ENCODE measurements at places on chromosomes 2 and 18.

DNA sequence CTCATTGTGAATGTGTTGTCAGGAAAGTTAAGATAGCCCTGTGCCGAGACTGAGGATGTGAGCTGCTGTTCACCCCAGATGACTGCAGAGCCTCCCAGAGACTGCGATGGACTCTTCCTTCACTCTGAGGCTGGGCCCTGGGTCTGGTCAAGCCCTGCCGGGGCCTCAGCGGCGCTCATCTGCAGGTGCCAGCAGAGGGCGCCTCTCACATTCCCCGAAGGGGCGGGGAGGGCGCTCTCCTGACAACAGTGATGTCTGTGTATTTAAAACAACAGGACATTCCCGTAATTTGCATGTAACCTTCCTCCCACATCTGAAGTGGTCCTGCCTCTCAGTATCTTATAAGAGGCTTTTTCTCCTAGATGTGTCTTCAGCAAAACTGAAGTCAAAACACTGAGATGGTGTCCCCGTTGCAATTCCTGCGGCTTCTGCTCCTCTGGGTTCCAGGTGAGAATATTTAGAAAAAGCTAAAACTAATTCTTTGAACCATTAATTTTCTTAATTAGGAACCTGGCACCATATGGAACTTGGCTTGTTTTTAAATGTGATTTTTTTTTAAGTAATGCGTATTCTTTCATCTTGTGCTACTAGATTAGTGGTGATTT, 1377.9 kb downstream of the RPIA start:
- no peak for DNase-seq

DNA sequence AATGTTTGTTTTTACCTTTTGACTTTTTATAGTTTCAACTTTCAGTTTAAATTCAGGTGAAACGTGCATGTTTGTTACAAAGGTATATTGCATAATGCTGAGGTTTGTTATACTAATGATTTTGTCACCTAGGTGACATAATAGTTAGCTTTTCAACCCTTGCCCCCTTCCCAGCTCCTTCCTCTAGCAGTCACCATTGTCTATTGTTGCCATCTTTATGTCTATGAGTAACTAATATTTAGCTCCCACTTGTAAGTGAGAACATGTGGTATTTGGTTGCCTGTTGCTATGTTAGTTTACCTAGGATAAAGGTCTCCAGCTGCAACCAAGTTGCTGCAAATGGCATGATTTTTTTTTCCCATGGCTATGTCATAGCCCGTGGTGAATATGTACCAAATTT, 322.3 kb upstream of the SETBP1 start:
- DNase-seq, result no peak

- no peak for DNase-seq
Measured at GRCh38 chr2:98308532-98308931, 37.7 kb upstream of the CNGA3 start.

- no peak for DNase-seq
Measured at GRCh38 chr2:159082119-159082518, 113.7 kb downstream of the TANC1 start.

- DNase-seq, result no peak
Measured at GRCh38 chr2:164693834-164694233, 72.6 kb upstream of the GRB14 start.

DNA sequence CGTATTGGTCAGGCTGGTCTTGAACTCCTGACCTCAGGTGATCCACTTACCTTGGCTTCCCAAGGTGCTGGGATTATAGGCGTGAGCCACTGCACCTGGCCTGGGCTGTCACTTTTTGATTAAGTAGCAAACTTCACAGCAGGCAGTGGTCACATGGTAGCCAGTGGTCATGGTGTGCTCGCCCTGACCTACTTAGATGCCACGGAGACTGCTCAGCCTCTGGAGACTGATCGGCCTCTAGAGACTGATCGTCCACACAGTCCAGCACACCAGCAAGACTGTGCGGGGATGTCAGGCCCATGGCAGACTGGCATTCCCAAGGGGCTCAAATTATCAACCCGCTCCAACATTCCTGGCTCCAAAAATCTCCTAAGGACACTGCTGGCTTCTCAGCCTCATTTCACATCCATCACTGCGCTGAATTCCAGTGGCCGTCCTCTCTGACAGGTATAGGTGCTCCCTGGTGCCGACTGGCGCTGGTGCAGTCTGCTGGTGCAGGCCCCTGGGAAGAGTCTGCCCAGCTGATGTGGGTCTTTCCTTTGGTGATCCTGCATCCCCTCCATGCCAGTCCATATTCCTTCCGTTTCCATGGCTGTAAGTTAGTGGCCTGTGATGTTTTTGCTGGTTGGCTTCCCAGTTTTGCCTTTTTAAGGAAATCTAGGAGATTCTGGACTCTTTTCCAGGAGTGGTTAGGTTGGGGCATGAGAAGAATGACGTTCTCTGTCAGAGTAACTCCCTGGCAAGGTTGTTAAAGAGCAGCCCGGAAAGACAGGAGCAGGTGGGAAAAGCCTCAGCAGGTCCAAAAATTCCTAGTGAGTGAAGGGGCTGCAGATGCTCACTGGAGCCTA, 374.5 kb upstream of the HS6ST1 start:
- DNase-seq, result no peak

DNA sequence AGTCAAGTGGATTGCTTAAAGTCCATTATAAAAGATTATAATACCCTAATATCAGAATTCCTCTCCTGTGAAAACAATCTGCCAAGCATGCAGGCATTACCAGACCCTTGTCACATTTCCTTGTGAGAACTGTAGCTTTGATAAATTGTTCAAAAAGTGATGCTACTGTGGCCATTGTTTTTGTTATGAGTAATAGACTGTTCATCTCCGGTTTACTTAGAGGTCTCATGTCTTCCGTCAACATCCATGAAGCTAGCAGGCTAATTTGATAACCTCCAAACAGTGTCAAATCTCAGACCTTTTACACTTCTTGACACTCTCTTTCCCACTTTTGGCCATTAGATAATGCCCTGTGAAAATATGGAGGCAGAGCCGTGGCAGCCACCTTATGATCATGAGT, 342.7 kb downstream of the CPS1 start:
- no peak for DNase-seq

DNA sequence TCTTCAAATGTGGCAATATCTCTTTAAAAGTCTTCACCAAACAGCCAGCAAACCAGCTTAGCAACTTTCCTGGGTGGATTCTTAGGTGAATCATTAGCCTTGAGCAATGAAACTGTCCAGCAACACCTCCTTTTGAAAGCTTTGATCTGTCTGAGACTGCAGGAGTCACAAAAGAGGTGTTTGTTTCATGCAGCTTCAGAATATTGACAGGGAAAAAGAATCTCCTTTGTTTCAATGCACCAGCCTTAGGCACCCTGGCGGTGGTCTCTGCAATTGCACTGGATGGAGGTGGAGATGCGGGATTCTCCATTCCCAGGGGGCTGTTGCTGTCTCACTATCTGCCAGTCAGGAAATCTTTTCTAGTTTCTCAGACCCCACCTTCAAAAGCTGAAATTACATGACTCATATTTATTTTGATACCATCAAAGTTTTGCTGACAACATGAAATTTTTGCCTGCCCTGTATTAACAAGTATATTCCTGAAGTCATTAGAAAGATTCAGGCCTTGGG, 76.0 kb upstream of the DSG1 start:
- no peak for DNase-seq

- DNase-seq, result no peak
Measured at GRCh38 chr2:241575624-241576292, 17.2 kb downstream of the BOK start.

DNA sequence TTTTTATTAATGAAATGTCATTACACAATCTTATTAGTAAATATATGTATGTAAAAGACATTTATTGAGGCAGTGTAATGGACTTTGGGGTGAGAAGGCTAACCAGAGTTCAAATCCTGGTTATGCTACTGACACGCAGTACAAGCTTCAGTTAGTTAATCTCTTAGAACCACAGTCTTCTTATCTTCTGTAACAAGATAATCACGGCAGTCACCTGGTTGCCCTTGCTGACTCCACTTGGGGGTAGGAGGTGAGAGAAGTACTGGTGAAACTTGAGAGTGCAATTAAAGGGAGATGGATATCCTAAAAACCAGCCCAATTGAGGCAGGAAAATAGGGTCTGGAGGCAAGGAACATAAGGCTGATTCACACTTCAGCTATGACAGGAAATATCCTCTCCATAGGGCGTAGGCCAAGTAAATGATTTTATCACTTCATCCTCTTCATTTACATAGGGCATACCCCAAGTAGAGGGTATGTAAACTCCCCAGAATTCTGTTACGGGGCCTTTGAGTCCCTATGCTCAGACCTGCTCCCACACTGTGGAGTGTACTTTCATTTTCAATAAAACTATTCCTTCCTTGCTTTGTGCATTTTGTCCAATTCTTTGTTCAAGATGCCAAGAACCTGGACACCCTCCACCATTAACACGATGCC, 21.3 kb downstream of the SKA1 start:
- no peak for DNase-seq

- DNase-seq, result no peak
Measured at GRCh38 chr18:33755931-33756560, 178.0 kb downstream of the ASXL3 start.

- DNase-seq, result no peak
Measured at GRCh38 chr2:96591054-96591453, 47.1 kb downstream of the KANSL3 start.

DNA sequence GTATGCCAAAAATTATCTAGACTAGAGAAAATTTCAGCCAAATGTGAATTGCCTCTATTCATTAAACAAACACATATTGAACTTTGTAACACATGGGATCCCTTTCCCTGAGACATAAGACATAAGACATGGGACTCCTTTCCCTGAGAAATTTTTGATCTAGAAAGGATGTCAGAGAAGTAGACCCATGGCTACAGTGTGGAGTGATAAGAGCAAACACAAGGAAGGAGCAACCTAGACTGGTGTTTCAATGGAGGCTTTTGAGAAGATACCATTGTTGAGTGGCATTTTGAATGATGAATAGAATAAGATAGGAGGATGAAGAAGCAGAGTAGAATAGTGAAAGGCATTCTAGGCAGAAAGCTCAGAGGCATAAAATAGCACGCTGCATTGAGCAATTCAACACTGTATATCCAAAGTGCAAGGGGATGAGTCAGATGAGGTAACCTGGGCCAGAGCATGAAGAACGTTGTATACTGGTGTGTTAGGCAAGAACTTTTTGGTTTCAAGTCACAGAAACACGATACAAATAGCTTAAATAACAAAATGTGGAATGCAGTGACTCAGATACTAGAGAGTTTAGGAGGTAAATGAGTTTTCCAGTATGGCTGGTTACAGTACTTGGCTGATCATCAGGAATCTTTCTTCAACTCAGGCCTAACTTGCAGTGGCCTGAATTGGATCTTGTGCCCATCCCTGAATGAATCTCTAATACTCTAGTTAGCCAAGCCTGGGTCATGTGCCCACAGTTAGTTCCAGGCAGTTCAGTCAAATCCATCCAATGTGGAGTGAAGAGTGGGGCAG, 129.8 kb upstream of the TANK start:
- no peak for DNase-seq

DNA sequence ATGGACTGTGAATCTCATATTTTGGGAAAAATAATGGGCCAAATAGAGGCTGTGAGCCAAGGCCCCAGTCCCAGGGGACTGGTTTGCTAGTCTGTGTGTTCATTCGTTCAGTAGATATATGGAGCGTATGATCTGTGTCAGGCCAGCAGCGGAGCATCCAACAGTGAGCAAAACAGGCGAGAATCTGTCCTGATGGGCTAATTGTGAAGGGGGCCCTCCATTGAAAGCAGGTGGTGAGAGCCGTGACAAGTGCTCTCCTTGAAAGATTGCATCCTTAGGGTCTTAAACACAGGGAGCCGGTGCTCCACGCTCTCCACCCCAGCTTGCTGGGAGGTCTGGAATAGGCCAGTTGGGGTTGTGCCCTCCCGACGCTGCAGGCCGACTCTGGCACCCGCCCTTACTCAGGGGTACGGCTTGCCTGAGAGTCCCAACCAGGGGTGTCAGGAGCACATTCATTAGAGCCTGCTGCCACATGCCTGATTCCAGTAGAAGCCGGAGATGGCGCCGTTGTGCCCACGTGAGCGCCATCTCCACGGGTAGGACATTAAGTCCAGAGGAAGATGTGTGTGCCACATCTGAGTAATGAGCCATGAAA, 213.3 kb downstream of the SH3RF3 start:
- DNase-seq, result no peak

- no peak for DNase-seq
Measured at GRCh38 chr2:70684846-70685622, 83.0 kb downstream of the ADD2 start.

DNA sequence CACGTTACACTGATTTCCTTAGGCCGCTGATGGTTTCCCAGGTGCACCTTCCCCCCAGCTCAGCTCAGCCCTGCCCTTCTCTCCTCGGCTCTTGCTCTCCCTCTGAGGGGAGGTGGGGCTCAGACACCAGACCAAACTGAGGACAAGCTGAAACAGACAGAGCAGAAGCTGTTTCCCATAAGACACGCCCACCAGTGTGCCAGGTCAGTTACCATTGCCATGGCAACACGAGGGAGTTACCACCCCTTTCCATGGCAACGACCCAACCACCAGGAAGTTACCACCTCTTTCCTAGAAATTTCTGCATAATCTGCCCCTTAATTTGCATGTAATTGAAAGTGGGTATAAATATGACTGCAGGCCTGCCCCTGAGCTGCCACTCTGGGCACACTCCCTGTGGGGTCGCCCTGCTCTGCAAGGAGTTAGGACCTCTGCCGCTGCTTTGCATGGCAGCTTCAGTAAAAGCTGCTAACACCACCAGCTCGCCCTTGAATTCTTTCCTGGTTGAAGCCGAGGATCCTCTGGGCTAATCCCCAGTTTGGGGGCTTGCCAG, 120.9 kb upstream of the SMIM21 start:
- DNase-seq, result no peak

- DNase-seq, result no peak
Measured at GRCh38 chr2:58039170-58039611, 7.4 kb upstream of the VRK2 start.

DNA sequence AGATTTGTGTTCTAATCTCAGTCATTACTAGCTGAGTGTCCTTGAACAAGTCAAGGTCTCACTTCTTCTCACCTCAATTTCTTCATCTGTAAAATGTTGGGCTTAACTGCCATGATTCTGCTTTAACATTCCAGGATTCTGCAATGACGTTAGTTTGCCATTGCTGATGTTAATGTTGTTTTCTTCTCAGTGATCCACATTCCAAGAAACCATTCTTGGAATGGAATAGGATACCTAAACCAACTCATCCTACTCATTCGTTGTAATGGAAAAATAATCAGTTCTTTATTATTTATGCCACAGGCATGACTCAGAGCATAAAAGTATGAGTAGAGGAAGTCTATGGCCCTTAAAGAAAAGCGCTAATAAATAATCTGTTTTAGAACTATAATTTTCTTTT, 140.2 kb upstream of the ETAA1 start:
- no peak for DNase-seq

DNA sequence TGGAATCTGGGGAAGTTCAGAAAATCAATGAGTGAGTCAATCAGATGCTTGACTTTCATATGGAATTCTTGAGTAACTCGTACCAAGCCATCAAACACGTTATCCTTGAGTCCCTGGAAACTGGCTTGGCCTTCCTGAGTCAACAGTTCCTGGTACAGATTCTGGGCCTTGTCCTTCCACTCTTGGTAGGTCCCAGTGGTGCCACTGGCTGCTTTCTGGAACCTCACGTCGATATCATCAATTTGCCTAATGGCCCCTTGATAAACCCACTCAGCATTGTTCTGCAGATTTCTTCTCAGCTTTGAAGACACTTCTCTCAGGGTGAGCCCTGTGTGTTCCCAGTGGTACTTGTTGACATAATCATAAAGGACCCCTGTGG, 41.1 kb downstream of the APOB start:
- no peak for DNase-seq
